Stimulated activated CD4-positive, alpha-beta T cell treated with anti-CD3 and anti-CD28 coated beads, Interleukin-1b, Interleukin-23, amount 100 ng/mL, for 4 hours (primary cell): ENCODE measurements at places on chromosomes 1 and 21.

DNA sequence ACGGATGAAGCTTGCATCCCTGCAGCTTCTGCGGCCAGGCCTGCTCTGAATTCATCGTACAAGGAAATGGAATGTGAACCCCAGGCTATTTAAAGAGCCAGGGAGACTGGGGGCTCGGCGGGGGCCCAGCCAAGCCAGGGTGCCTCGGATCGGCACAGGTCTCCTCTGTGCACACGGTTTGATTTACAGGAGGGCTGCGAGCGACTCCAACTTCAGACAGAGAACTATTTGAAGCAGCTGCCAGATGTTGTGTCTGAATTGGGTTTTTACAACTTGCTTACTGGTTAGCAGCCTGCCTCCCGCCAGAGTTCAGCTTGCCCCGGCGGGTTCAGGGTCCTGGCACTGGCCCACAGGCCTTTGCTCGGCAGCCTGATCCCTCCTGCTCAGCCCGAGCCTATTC lies 83.2 kb downstream of the SPSB1 start:
- DNase-seq: no peak

GRCh38 chr1:160882582-160882981 lies 2.4 kb downstream of the ITLN1 start:
- no peak for DNase-seq

DNA sequence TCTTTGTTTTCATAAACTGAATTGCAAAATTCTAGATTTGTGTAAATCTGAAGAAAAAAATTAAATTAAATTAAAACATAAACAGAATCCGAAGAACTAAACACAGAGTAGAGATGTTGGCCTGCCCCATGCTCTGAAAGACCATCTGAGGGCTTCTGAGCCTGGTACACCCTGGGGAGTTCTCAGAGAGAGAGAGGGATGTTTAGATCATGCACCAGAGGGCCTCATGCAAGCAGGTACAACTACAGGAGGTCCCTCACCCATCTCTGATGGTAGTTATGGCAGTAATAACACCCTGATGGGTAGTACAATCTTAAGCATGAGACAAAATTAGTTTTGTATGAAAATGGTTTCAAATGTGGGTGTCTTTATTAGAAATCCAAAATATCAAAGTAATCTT lies 127.7 kb downstream of the TGFB2 start:
- no peak for DNase-seq

DNA sequence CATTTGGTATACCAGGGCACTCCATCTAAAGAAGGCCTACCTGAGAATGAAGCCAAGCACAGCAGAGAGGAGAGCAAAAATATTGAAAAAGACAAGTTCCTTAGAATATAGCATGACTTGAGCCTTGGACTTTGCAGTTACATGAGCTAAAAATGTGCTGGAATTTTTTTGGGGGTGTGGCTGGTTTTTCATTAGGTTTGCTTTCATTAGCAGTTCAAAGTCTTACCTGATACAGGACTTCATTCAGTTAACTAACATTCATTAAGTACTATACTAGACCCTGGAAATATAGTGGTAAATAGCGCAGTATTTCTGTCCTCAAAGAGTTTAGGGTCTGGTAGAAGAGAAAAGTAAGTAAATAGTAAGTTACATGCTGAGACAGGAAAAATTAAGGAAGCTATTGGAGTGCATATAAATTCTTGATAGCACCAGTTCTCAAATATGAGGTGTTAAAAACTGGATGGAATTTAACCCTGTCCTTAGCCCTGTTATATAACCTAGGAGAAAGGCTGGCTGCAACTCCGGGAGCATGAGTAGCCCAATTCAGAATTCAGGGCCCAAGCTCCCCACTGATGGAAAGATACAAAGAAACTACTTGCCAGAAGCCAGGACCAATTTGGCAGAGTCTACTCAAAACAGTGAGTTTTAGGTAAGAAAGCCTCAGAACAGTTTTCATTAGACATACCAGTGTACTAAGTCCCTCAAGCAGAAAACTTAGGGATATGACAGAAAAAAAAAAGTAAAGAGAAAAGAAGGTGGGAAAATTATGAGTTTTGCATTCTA lies 3.1 kb upstream of the DOCK7 start:
- DNase-seq: no peak
